ENCODE measurements at places on chromosomes 4 and X. TPM values are rescaled to one million over a fixed set of nuclear protein-coding genes. Genes with fewer than 3 reads are reported as not detected.

The DDX3X gene
- total RNA-seq: 291 TPM

The ZDHHC15 gene
- not detected for total RNA-seq

The TEC gene
- 0.28 TPM for total RNA-seq

The TAB3 gene
- 4.3 TPM for total RNA-seq

The TRPC3 gene
- under 0.01 TPM for total RNA-seq

The HMGB3 gene
- total RNA-seq: 35.4 TPM

The TMPRSS11E gene
- total RNA-seq: not detected

The MID2 gene
- 33.2 TPM for total RNA-seq

The AKAP4 gene
- total RNA-seq: not detected

The CSN1S1 gene
- total RNA-seq: not detected

The FAM47E gene
- total RNA-seq: 0.18 TPM

The DIPK2B gene
- 9.1 TPM for total RNA-seq

The CD40LG gene
- total RNA-seq: not detected

The SHROOM4 gene
- total RNA-seq: 27.8 TPM

The ACSL4 gene
- total RNA-seq: 94.6 TPM

The PDS5A gene
- total RNA-seq: 51.0 TPM

The SH2D1A gene
- total RNA-seq: not detected

The TLR1 gene
- 5.4 TPM for total RNA-seq

The IL2RG gene
- total RNA-seq: not detected

The GAGE1 gene
- total RNA-seq: not detected

The BANK1 gene
- total RNA-seq: under 0.01 TPM

The ZNF275 gene
- 3.8 TPM for total RNA-seq

The BEND4 gene
- 0.19 TPM for total RNA-seq

The BEX2 gene
- total RNA-seq: 0.38 TPM

Data from endothelial cell of coronary artery (primary cell).